ENCODE measurements at places on chromosomes 13 and 19.

DNA sequence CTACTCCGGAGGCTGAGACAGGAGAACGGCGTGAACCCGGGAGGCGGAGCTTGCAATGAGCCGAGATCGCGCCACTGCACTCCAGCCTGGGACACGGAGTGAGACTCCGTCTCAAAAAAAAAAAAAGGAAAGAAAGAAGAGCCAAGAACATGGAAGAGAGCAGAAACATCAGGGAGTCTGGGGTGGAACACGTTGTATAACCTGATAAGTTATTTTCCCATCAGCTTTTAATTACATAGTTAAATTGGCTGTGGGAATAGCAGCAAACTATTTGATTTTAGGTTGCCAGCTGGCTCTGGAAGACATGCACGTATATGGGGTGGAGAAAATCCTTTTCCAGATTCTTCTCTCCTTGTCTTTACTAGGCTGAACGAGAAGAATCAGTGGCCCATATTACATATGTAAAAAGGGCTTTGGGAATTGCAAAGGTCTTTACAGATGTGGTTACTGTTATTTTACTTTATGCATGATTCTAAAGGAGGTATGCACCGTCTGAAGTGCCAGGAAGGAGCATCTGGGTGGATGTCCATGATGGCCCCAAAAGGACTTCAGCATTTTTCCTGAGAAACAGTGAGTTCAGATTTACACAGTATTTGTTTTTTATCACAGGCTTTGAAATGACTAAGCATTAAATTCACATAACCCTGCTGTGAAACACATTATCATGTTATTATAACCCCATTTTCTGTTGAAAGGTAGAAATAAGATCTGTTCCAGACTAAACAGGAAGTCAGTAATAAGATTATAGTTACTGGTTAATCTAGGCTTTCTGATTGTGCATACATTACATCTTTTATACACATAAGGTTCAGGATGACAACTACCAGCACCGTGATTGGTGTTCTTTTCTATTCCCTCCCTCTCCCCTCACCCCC lies 4.6 kb upstream of the NAA16 start:
- DNase-seq: no peak

DNA sequence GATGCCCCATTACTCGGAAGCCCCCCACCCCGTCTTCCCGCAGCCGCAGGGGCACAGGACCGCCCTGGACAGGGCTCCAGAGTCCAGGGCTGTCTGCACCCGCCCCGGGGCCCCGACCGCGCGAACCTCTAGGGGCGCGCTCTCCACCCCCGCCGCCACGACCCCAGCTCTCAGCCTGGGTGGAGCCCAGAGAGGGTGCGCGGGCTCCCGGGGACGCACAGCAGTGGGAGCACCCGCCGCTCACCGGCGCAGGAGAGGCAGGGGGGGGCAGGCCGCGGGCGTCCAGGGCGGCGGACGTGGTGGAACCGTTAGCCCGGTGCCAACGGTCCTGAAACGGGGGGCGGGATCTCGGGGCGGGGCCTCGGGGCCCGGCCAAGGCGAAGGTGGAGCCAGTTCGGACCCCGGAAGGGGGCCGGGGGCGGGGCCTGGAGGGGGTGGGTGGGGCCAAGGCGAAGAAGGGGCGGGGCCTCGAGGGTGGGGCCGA lies at the start of gene ATP8B3:
Gene ATP8B3, minus strand, starts transcription at position 335 of the 484 bp plus-strand sequence. CDS start 540 bp downstream, outside the sequence.
- no peak for DNase-seq

DNA sequence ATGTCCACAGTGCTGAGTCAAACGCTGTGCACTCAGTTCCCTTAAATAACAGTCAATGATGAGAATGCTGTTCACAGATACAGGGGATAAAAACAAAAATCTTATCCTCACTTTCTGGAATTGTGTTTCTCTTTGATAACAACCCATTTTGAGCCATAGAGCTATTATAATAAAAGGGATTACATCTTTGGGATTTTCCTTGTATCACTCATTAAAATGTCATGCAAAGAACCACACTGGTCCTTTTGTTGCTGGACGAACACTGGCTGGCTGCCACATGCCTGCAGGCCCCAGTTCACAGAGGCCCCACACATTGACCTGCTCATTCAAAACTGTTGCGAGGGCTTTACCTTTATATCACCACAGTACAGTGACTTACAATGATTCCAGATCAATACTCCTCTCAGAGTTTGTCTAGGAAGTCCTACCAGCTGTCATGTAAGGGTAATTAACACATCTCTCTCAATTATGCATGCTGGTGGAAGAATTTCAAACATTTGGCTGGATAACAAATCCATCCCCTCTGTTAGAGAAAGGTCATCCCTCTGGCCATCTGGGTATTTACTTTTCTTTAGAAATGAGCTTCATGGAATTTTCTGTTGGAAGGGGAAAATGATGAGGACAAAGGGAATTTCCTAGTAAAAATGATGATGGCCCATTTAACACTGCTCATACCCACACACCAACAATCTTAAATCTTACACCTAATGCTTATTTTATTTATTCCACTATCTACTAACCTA lies 85.9 kb downstream of the MBNL2 start:
- no peak for DNase-seq

- no peak for DNase-seq
These were observed 100.3 kb downstream of the ITGBL1 start for GRCh38 chr13:101552786-101553185.

DNA sequence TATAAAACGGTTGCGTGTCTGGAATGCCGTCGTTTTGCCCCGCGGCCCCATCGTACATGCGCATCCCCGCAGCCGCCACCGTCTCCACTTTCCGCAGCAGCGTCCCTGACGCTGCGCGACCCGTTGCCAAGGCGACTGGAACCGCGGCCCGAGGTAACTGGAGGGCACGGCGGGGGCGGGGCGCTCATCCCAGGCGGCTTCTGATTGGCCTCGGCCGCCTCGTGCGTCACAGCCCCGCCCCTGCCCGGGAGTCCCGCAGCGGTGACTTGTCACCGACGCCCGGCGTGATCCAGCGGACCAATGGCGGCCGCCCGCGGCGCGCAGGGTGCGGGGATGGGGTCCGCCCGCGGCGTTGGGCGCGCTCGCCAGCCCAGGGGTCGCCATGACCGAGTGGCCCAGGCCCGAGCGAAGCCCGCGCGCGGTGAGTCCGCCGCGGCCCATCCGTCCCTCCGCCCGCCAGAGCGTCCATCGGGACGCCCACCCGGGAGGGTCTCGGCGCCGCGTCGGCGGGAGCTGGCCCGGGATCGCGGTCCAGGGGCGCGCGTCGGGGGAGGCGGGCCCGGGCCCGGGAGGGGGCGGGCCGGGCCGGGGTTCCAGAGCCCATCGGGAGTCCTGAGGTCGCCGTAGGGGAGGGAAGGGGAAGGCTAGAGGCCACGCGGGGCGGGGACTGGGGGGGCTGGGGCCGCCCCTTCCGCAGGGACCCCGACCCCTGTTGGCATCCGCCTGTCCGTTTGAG lies at the start of gene ZSCAN1:
Gene ZSCAN1, plus strand, starts transcription at position 285 of the 736 bp plus-strand sequence. CDS start 3,812 bp downstream, outside the sequence.
- DNase-seq: peak; percentile 66

DNA sequence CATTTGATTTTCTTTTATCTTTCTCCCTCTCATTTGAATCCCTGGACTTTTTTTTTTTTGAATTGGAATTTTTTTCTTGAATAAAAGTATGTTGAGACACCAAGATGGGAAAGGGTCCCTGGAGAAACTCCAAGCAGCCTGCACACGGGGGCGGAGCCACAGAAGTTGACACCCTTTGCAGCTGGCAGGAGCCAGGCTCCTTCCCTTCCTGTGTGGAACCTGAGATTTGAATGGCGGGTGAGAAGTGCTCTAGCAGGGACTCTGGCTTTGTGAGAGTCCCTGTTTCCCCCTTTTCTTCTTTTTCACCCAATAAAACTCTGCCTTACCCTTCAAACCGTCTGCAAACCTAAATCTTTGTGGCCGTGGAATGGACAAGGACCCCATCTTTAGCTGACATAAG lies 1381.0 kb upstream of the MIR17HG start:
- DNase-seq: no peak

DNA sequence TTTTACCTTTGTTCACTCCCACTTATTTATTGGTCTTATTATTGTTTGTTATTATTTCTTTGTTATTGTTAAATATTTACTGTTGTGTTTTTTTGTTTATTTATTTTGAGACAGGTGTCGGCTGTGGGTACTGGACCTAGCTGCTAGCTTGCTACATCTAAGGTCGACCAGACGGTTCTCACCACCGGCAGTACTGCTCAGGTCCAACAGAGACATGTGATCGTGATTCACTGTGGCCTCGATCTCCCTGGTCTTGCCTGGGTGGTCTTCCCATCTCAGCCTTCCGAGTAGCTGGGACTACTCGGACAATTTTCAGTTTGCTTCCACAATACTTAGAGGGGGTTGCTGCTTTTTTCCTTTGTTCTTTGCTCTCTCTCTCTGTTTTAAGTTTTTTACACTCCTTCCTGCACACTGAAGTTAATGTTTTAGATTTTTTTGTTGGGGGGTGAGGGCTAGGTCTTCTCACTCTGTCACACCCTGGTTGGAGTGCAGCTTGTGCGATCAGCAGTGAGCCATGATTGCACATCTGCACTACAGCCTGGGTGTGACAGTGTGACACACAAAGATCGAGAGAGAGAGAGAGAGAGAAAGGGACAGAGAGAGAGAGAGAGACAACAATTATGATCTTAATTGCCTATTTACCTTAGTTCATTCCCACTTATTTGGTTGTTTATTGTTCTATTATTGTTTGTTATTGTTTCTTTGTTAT lies 1432.4 kb downstream of the UQCRFS1 start:
- no peak for DNase-seq
